ENCODE measurements at places on chromosomes 1 and 21. TPM values are rescaled to one million over a fixed set of nuclear protein-coding genes. Genes with fewer than 3 reads are reported as not detected.

DNA sequence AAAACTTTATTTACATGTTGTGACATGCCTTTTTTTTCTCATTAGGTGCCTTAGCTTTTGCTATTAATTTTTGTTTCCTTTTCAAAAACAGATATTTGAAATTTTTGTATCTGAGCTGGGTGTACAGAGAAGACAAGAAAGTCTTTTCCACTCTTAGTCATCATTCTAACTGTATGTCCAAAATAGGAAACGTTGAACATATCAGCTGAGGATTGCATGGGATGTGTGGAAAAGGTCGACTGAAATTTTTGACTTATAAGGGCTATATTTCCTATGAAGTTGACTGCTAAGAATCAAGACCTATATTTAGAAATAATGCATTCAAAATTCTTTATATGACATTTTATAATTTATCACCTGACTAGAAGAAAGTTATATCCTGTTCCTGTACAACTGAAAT, 270.0 kb upstream of the ZRANB2 start:
- no peak for DNase-seq

GRCh38 chr1:32754317-32755097, 51.9 kb upstream of the SYNC start:
- DNase-seq, result no peak

DNA sequence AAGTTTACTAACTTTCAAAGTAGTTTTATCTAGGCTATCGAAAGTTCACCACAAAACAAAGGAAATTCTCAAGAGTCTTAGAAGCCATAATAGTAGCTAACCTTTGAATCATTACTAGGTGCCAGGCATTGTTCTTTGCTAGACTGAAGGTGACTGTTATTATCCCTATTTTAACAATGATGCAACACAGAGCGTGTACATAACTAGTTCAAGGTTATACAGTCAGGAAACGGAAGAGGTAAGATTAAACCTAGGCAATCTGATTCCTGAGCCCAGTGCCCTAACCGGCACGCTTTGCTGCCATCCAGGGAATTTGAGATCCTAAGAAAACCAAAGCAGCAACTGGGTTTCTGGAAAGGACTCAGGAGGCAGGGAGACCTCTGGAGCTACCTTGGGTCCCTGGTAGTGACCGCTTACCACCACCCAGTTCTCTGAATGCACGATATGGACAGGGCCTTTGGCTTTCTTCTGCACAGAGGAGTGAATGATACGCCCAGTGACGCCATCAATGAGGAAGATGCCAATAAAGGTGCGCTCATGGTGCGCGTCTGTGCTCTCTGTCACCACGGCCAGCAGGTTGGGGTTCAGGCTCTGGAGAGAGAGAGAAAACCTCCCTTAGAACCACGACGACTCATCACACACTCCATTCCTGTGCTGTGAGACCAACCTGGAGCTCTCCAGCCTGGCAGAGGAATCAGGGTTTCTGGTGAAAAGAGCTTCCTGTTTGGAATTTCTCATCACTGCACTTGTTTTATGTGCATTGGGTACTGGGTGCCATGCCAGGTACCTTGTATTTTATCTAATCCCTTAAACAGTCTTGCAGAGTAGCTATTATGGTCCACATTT, 13.1 kb upstream of the UBR4 start:
- DNase-seq, result no peak

- no peak for DNase-seq
Measured at GRCh38 chr1:10694274-10694632, 102.2 kb downstream of the CASZ1 start.

DNA sequence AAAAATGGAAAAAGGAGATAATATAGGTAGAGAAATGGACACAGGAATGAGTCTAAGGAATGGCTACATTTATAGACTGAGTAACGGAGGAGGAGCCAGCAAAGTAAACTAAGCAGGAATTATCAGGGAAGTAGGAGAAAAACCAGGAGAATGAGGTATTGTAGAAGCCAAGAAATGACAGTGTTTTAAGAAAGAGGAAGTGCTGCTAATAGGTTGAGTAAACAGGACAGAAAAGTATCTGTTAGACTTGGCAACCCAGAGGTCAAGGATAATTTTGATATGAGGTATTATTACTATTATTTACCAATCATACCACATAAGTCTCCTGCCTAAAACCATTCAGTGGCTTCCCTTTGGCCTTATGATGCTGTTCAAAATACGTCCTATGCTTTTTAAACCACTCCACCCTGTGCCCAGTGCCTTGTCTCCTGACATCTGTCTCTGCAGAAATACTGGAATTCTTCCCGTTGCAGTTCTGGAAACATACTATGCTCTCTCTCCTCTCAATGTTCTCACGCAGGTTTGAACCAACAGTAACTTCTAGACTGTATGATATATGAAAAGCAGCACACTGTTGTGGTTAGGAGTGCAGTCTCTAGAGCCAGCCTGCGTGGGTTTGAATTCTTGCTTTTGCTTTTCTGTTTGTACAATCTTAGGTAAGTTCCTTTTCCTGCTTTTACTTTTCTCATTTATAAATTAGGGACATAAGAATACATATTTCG, 24.6 kb upstream of the NEK7 start:
- DNase-seq, result no peak

- DNase-seq, result no peak
Measured at GRCh38 chr1:198283222-198283621, 126.4 kb downstream of the NEK7 start.

DNA sequence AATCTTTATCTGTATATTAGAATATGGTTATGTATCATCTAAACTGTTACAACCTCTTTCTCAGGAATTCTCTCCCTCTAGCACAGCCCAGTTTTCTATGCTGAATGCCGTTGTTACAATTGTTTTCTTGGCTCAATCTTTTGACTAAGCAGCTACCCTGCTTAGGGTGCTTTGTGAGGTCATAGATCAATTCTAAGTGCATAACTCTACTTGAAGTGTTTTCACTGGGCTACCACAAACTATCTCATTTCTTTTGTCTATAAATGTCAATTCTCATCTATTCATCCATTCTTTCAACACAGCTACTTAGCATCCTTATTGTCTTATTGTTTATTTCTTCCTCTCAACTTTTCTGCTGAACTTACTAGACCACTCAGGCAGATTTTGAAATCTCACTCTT, 77.1 kb downstream of the CEP350 start:
- DNase-seq, result no peak

DNA sequence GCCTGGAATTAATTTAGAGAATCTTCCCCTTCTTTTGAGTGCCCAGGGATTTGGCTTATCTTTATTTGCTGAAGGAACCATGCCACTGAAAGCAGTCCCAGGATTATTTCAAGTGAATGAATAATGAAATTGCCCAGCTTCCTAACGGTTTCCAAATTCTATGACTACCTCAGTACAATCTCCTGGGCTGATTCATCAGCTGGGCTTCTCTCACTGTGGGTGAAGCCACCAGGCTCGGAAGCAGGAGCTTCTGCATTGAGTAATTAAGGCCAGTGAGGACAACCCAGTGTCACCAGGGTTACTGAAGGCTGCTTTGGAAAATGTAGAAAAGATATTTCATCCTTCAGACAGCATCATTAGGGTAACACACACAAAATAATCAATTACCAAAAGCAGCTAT, 169.8 kb downstream of the DAB1 start:
- no peak for DNase-seq

DNA sequence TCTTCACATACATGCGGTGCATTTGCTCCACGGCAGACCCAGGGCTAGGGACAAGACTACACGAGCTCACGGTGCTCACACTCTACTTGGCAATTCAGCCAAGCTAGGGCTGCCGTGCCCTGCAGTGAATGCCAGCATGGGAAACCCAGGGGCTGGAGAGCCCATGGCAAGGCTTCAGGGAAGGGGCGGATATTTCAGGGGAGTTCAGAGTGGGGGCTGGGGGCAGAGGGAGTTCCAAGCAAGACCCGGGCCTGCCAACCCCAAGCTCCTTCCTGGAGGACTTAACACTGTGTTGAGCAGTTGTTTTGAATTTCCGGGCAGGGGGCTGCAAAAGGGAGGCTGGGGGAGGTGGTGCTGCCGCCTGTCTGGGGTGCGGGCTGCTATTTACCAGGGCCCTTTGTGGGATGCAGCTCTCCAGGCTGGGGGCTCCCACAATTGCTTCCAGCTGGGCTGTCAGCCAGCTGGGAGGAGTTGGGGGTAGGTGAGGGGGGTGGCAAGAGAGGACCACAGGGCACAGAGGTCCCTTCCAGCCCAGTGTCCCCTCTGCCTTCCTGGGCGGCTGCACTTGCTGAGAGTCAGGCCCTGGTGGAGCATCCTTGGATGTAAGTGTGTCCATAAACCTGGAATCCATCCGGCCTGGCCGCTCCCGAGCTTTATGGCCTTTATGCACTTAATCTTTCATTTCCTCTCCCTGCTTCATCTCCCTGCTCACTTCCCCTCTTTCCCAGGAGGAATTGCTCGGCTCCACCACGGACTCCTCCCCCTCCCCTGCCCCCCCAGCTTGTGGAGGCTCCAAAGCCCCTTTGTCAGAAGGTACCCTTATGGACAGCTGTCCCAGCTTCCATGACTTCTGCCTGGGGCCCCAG, 55.8 kb upstream of the SSBP3 start:
- DNase-seq, result no peak

GRCh38 chr1:155940482-155940992, 901 bp upstream of the RXFP4 start:
- peak; percentile 44 for DNase-seq

DNA sequence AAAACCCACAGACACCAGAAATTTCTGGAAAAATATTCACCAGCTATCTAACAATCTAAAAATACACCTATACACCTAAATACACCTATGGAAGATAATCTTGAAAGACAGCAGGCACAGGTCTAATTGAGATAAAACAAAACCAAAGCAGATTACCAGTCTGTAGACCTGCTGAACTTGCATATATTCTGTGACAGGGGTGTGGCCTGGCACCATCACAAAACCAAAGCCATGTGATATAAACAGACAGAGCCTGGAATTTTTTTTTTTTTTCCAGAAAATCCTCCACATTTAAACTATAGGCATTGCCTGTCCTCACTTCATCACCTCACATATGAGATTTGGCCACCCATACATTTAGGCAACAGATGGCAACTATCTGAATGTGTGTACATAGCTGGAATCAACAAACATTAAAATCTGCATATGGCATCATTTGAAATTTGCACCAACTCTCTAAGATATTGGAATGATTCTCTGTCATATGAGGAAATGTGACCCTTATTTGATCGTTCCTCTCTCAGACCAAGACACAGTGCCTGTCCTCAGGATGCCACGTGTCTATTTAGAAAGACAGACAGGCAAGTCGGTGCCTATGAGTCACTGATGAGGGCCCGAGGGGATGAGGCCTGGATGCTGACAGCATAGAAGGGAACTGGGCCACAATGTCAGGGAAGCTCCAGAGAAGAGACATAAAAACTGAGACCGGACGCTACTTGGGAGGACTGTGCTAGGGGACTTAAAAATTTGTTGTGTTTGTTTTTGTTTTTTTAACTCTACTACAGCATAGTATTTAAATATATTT, 32.6 kb downstream of the NMNAT2 start:
- peak; percentile 4 for DNase-seq

DNA sequence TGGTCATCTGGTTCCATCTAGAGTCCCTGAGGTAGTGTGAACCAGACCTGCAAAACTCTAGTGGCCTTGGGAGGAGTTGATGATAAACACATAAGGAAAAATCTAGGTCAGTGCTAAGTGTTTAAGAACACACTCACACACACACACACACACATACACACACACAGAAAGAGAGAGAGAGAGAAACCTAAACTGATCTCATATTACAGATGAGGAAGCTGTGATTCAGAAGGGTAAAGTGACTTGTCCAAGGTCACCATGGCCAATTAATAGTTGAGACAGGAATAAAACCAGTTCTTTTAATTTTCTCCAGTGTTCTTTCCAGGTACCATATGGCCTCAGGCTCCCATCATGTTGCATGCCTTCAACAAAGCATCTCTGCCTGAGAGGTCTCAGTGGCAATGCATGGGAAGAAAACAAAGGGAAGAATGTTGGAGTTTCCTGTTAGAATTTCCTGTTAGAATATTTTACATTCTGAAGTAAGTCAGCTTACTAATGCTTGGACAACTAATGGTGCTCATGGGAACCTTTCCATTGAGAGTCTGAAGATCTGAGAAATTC, 77.3 kb upstream of the TSPAN2 start:
- DNase-seq, result no peak

DNA sequence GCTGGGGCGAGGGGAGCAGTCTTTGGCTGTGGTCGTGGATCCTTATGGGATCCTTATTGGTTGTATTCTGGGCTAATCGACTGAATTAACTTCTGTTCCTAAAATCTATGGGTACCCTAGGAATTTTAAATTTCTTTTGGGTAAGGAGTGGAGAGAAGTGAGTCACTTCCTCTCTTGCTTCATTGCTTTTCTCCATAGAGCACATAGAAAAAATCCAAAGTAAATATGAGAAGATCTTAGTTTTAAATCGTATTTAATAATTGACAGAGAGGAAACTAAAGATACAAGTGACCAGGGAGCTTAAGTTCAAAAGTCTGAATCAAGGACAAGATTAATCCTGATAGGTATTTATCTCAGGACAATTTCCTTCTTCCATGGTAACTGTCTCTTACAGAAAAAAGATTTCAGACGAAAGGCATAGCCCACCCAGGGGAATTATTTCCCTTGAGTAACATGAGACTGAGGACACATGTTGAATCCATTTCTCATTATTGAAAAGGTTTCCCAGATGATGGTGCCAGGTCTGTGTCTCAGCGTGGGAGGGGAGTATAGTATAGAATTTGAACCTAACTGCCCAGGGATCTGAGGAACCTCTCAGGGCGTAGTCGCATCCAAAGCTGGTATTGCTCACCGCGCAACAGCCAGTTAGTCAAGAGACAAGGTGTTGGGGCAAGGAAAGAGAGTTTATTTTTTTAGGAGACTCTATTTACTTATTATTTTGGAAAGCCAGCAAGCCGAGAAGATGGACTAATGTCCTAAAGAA, 28.7 kb upstream of the FASLG start:
- DNase-seq, result no peak

DNA sequence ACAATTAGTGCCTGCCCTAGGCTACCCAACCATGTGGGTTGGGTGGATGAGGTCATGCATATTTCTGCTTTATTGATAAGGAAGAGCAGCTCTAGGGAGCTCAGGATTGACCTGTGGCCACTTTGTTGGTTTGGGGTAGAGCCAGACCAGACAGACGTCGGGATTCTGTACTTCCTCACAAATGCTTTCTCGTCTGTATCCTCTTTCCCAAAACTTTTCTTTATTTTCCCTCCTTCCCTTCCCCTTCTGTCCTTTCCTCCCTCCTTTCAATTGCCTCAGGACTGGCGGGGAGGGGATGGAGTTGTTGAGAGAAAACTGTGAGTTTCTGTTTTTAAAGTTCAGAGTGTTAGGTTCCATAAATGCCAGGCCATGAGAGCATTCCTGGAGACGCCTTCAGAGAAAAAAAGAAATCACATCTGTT, 68.0 kb downstream of the UCK2 start:
- DNase-seq, result no peak

GRCh38 chr1:56584910-56585528, 5.7 kb upstream of the PLPP3 start:
- DNase-seq, result peak; percentile 66

GRCh38 chr21:43269957-43270705, 101.3 kb downstream of the CRYAA start:
- no peak for DNase-seq

- DNase-seq, result no peak
Measured at GRCh38 chr1:247281001-247281574, 25.2 kb downstream of the VN1R5 start.

GRCh38 chr1:164673584-164674214, 114.7 kb downstream of the PBX1 start:
- DNase-seq, result peak; percentile 68

Gene DMBX1
- 0.03 TPM for total RNA-seq

Gene NID1
- 0.21 TPM for total RNA-seq

Gene FAM167B
- total RNA-seq, result 50.6 TPM

Gene CELA3B
- total RNA-seq, result not detected

Gene GUCA2B
- not detected for total RNA-seq

Gene FLG
- not detected for total RNA-seq

Gene TLCD4
- total RNA-seq, result 24.6 TPM

Gene QSOX1
- total RNA-seq, result 77.5 TPM

Gene TRIM17
- not detected for total RNA-seq

Gene KCNK2
- 2.0 TPM for total RNA-seq

Gene KCNA2
- total RNA-seq, result 0.24 TPM
